ENCODE measurements at places on chromosomes 6 and 20.

GRCh38 chr6:80742481-80742880 is 636.0 kb downstream of the BCKDHB start:
- no peak for DNase-seq

- DNase-seq: no peak
These were observed 10.5 kb upstream of the PTGIS start for GRCh38 chr20:49578436-49578835.

DNA sequence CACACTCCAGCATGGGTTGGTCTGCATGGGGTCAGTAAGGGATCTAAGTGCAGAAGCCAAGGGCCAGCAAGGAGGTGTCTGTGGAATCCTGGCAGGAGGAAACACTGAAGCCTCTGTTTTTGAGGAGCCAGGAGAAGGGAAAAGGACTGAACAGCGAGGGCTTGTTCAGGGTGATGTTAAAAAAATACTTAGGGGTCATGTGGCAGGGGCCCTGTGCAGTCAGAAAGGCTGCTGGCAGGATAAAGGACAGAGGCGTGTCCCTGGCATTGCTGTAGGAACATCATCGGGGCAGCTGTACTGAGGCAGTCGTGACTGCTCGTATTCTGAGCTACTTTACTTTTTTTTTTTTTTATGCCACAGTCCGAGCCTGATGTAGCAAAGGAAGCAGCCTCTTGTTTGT is 127.1 kb upstream of the ZFP64 start:
- DNase-seq: no peak

DNA sequence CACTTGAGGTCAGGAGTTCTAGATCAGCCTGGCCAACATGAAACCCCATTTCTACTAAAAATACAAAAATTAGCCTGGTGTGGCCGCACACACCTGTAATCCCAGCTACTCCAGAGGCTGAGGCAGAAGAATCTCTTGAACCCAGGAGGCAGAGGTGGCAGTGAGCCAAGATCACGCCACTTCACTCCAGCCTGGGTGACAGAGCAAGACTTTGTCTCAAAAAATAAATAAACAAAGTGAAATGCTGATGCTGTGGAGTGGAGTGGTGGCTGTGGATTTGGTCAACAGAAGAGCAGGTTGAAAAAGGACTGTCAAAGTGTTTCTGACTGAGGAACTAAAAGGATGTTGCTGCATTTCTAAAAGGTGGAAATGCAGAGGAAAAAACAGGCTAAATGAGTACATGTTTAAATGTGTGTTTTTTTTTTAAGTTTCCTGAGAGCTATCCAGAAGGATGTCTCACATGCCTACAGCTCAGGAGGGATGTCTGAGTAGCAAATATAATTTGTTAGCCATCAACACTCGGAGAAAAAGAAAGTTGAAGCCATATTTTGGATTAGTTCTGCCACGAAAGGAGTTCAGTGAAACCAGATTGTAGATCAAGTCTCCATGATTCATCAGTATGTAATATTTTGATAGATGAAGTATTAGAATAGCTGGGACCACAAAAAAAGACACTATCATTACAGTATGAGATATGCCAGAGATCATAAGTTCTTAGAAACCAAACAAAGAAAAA is 621.1 kb upstream of the ADGRB3 start:
- DNase-seq: no peak

- no peak for DNase-seq
These were observed 21.8 kb downstream of the POM121L2 start for GRCh38 chr6:27290065-27290849.
